ENCODE measurements at places on chromosomes 5 and 9. TPM values are rescaled to one million over a fixed set of nuclear protein-coding genes. Genes with fewer than 3 reads are reported as not detected.

Gene ANKRD18A
- 0.13 TPM for total RNA-seq

Gene ACOT12
- total RNA-seq = not detected

Gene IFNA2
- 0.75 TPM for total RNA-seq

Gene PCBD2
- total RNA-seq = 7.1 TPM

Gene TSPAN17
- total RNA-seq = 14.1 TPM

Gene BRIX1
- 23.8 TPM for total RNA-seq

Gene SOX30
- total RNA-seq = not detected

Gene ORM2
- total RNA-seq = 1.6 TPM

Gene OR1Q1
- total RNA-seq = not detected

Gene PCDHA2
- 0.12 TPM for total RNA-seq

Gene DCAF10
- 30.5 TPM for total RNA-seq

Gene HRCT1
- 15.0 TPM for total RNA-seq

Gene PCDHB13
- 7.7 TPM for total RNA-seq

Gene CXCL14
- total RNA-seq = 195 TPM

Gene TAF11L5
- total RNA-seq = not detected

Gene SLC1A3
- 71.1 TPM for total RNA-seq

Gene PCDHA12
- total RNA-seq = 0.79 TPM

Gene GRXCR2
- not detected for total RNA-seq

Gene TXNDC8
- total RNA-seq = not detected

Gene RASGRF2
- total RNA-seq = 45.9 TPM

Gene TNPO1
- 74.6 TPM for total RNA-seq

Gene SLC36A2
- total RNA-seq = not detected

Gene RNF183
- total RNA-seq = not detected

Gene RRAGA
- total RNA-seq = 52.4 TPM

Gene SLC46A2
- not detected for total RNA-seq

Gene SLCO4C1
- not detected for total RNA-seq

Gene ANKRD34B
- not detected for total RNA-seq

Gene DMRT3
- not detected for total RNA-seq

Gene CARD19
- total RNA-seq = 62.6 TPM

Gene LCN1
- total RNA-seq = not detected

Gene TICAM2
- total RNA-seq = 1.2 TPM

Gene DNM1
- 14.3 TPM for total RNA-seq

Gene PCDHGA2
- 5.5 TPM for total RNA-seq

Gene CD274
- 1.4 TPM for total RNA-seq

Gene ITGA1
- total RNA-seq = 23.0 TPM

Gene TMEM232
- total RNA-seq = 3.6 TPM

Gene ASTN2
- 3.4 TPM for total RNA-seq

Gene PCDHGA12
- total RNA-seq = 11.0 TPM

Gene OR13C8
- not detected for total RNA-seq

Gene SOHLH1
- not detected for total RNA-seq

Gene RANBP17
- total RNA-seq = 0.93 TPM

Gene FAT2
- total RNA-seq = not detected

Gene KIF4B
- not detected for total RNA-seq

Gene UBE2B
- total RNA-seq = 45.9 TPM

Gene IL3
- total RNA-seq = not detected

Gene LCN10
- 3.5 TPM for total RNA-seq

Gene PCAT7
- total RNA-seq = not detected

Gene FBXL7
- total RNA-seq = 15.7 TPM

Gene TPD52L3
- not detected for total RNA-seq

Gene ADAMTSL1
- total RNA-seq = 7.3 TPM

Gene MAML1
- 12.6 TPM for total RNA-seq

Gene WDR38
- total RNA-seq = not detected

Gene PAEP
- not detected for total RNA-seq

Gene AGXT2
- total RNA-seq = not detected

Gene MLANA
- not detected for total RNA-seq

All from omental fat pad (tissue), 4 donors.